ENCODE measurements at places on chromosomes 2 and 18. TPM values are rescaled to one million over a fixed set of nuclear protein-coding genes. Genes with fewer than 3 reads are reported as not detected.
A peak's percentile ranks its signal among the peaks of the same experiment; 100 is the strongest.

- DNase-seq: no peak
Measured at GRCh38 chr2:216559625-216560156, 61.0 kb downstream of the RPL37A start.

- no peak for DNase-seq
Measured at GRCh38 chr2:159126432-159127022, 158.1 kb downstream of the TANC1 start.

GRCh38 chr2:187877391-187877790 is 323.2 kb upstream of the TFPI start:
- no peak for DNase-seq

GRCh38 chr2:97834610-97835009 is 121.2 kb downstream of the ZAP70 start:
- peak; percentile 14 for DNase-seq

DNA sequence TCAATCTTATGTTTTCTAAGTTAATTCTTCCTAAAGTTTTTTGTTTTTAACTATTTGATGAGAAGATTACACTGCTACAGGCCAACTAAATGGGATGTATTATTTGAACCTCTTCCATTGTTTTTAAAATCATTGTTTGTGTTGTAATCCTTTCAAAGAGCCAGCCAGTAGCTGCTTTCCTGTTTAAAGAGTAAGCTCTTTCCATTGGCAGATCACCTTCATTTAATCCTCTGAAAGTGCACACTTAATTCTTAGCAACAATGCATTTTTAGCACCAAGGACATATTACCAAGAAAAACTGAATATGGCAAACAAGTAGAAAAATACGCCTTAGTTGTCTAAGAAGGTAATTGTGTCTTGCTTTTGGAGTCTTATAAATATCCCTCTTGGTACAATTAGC is 54.0 kb downstream of the MEIS1 start:
- no peak for DNase-seq

GRCh38 chr2:128641421-128642080 is 322.9 kb upstream of the HS6ST1 start:
- DNase-seq: no peak

DNA sequence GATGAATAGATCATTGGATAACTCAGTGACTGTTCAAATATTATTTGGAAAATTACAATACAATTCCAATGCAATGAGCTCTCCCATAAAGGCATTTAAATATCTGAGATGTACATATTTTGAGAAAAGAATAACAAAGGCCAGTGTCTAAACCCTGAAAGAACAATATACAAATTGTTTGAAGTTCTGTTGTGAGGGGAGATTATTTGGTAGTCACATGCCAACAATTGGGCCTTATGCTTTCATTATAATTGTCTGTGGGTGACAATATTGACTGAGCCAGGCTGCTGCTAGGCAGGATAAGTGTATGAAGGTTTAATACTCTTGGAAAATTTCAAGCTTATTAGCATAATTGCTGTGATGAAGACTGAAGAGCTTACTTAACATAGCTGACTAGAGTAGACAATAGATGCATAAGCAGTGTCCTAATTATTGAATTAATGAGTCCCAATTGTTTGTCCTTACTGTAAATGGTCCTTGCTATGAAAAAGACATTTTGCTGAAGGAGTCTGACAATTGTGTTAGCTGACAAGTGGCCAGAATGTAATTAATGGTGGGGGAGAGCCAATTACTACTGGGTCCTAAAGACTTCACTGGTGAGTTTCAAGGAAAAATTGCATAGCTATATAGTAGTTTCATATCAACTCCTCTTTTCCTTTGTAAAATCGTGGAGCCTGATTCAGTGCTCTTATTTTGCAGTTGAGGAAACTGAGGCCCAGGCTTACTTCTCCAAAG is 5.0 kb upstream of the SMAD2 start:
- DNase-seq: no peak

DNA sequence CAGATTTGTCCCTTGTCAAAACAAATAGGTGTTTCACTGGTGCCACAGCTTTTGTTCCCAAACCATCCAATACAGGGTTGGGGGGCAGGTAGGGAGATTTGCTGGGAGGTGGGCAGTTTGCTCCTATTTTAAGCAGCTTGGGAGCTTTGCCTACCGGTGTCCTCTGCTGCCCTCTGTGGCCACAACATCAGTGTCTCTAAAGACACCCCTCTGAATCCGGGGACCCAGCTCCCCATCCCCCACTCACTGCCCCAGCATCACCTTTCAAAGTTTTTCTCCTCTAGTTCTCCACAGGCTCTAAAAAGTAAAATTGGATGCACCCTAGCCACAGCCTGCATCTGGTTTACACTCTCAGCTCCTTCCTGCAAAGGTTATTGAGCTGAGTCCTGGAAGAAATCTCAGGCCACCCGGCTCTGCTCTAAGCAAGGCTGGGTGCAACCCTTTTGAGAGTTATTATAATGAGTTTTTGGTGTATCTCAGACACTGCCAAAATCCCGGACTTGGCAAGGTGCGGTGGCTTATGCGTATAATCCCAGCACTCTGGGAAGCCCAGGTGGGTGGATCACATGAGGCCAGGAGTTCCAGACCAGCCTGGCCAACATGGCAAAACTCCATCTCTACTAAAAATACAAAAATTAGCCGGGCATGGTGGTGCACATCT is 2.9 kb upstream of the EPAS1 start:
- peak; percentile 57 for DNase-seq

- DNase-seq: peak; percentile 2
Measured at GRCh38 chr18:77811503-77811902, 561.9 kb downstream of the GALR1 start.

- peak; percentile 42 for DNase-seq
Measured at GRCh38 chr18:25278394-25278793, 73.6 kb downstream of the ZNF521 start.

DNA sequence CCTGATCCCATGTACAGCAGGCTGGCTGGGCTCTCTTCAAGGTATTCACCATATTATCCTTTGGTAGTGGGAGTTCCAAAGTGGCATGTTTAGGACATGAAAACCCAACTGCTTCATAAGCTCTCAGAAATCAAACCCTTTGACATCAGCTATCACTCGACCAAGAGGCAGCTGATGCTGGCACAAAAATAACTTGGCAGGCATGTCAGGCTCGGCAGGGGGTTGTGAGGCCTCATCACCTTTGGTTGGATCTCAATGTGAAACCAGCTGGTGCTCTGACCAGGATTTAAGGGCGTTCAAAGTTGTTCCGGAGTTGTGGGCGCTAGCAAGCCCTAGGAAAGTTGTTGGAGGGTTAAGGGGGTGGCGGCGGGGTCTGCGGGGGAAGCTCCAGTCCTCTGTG is 171.9 kb downstream of the FHOD3 start:
- DNase-seq: no peak

DNA sequence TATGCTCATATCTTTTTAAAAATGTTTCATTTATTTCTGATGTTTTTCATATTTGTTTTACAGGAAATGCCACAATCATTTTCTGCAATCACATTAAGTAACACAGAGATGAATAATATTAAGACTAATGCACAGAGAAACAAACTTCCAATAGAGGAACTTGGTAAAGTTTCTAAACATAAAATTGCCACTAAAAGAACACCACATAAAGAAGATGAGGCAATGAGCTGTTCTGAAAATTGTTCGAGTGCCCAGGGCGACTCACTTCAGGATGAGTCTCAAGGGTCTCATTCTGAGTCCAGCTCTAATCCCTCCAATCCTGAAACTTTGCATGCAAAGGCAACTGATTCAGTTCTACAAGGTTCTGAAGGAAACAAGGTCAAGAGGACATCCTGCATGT is 70.4 kb downstream of the APLF start:
- no peak for DNase-seq

DNA sequence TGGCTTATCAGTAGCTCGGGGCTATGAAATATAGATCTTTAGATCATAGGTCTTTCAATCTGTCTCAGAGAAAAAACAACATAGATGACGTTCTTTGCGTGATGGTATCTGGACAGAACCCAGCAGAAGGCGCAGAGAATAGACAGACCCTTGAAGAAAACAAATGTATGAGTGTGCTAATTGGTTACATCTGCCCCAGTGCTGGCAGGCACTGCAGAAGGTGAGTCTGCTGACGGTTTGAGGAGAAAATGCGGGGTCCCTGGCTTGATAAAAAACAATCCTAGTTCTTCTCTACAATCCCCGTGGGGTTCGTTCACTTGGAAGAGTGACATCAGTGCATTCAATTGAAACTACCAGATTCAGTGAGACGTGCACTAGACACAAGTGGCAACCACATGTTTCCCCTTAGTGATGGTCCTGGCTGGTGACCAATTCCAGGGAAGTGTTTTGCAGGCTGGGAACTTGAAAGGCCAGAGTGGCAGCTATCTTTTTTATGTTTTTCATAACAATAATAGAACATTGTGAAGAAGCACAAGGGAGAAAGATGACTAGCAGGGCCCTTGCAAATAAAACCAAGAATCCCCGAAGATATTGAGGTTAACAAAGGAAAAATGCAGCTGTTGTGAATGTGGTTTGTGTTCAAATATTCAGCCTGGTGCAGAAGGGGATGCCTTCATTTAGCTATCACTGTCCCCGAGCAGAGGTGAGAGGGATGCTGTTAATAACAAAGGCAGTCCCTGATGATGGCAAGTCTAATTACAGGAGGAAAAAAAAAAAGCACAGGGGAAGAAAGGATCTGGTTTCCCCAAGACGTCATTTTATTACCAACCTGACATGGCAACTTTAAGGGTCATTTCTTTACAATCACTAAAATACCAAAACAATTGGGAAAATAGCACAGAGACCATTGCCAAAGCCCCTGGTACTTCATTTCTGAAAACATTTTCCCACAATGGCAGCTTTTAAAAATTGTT is 337.6 kb upstream of the FIGN start:
- no peak for DNase-seq

- DNase-seq: peak; percentile 12
Measured at GRCh38 chr2:222733846-222734702, 62.6 kb downstream of the MOGAT1 start.

DNA sequence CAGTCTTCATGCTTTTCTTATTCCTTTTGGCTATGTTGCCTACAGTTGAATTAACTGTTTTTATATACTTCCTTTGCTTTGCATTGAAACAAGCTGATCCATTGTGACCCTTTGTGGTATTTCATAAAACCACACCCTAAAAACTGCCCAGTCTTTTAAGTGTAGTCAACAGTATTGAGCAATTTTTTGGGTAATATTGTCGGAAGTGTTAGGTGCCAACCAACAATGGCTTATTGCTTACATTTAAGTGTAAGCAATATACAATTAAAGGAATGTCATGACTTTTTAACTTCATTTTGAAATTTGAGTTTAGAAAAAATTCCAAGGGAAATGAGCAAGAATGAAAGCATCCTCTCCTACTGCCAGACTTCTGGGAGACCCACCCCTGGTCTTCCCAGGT is 174.1 kb downstream of the NEDD4L start:
- DNase-seq: peak; percentile 24

Gene SERPINB10
- total RNA-seq: not detected

Gene LRP2
- 0.05 TPM for total RNA-seq

Gene MLPH
- total RNA-seq: 1.0 TPM

Gene ANKRD30BL
- total RNA-seq: not detected

Gene CCDC68
- 2.1 TPM for total RNA-seq

Gene CDK15
- total RNA-seq: not detected
